ENCODE measurements at places on chromosomes 3 and 15. TPM values are rescaled to one million over a fixed set of nuclear protein-coding genes. Genes with fewer than 3 reads are reported as not detected.
A peak's percentile ranks its signal among the peaks of the same experiment; 100 is the strongest.

The DAZL gene
- 0.66 TPM for total RNA-seq

DNA sequence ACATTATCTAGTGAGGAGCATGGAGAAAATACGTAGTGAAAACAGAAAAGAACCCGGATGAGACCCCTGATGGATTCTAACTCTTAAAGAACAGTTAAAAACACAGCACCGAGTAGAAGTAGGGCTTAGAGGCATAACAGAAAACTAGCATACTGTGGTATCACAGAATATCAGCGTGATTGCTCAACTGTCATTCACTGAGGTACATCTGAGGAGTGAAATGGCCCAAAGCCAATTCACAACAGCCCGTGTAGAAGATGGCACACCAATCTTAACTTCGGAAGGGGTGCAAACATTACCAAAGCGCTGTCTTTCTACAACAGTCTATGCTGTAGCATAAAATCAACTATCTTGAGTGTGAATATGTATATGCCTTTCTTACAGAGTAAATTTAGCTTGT lies 1.8 kb downstream of the CLASP2 start:
- no peak for DNase-seq
- no peaks in the 10 kb centered on the region for H3K36me3 ChIP-seq
- H3K27ac ChIP-seq: no peak overlapping the region
- peak overlapping the region; percentile 90 for H3K4me3 ChIP-seq
- H3K4me1 ChIP-seq: peaks cover 15% of the 10 kb centered on the region

The CD200R1 gene
- total RNA-seq: 5.0 TPM

- peak; percentile 81 for DNase-seq
- no peaks in the 10 kb centered on the region for H3K4me1 ChIP-seq
- H3K27me3 ChIP-seq: no peaks in the 10 kb centered on the region
- H3K27ac ChIP-seq: peak overlapping the region; percentile 45
- no peak overlapping the region for H3K4me3 ChIP-seq
Observed at GRCh38 chr15:80615783-80616391, 79.2 kb upstream of the ABHD17C start.

- no peaks in the 10 kb centered on the region for H3K27me3 ChIP-seq
- DNase-seq: no peak
- H3K27ac ChIP-seq: no peak overlapping the region
- no peaks in the 10 kb centered on the region for H3K36me3 ChIP-seq
- H3K4me3 ChIP-seq: no peak overlapping the region
- no peaks in the 10 kb centered on the region for H3K4me1 ChIP-seq
Observed at GRCh38 chr3:101632586-101632985, 44.3 kb downstream of the ZBTB11 start.

The CAMK2N2 gene
- not detected for total RNA-seq

The EFCAB12 gene
- not detected for total RNA-seq
